H9 (cell line): ENCODE measurements at places on chromosomes 3 and 15.

GRCh38 chr3:62592408-62592807, 219.1 kb upstream of the FEZF2 start:
- no peak for DNase-seq

GRCh38 chr15:57337868-57338411, 38.4 kb upstream of the CGNL1 start:
- DNase-seq: no peak

- DNase-seq: no peak
Observed at GRCh38 chr15:62874959-62875625, 167.5 kb upstream of the TPM1 start.

DNA sequence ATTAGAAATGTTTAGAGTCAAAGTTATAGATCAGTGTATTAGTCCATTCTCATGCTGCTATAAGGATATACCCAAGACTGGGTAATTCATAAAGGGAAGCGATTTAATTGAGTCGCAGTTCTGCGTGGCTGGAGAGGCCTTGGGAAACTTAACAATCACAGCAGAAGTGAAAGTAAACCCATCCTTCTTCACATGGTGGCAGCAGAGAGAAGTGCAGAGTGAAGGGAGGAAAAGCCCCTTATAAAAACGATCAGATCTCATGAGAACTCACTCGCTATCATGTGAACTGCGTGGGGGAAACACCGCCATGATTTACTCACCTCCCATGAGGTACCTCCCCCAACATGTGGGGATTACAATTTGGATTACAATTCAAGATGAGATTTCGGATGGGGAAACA, 871.5 kb downstream of the DIPK2A start:
- no peak for DNase-seq
